ENCODE measurements at places on chromosomes 1 and 21.

DNA sequence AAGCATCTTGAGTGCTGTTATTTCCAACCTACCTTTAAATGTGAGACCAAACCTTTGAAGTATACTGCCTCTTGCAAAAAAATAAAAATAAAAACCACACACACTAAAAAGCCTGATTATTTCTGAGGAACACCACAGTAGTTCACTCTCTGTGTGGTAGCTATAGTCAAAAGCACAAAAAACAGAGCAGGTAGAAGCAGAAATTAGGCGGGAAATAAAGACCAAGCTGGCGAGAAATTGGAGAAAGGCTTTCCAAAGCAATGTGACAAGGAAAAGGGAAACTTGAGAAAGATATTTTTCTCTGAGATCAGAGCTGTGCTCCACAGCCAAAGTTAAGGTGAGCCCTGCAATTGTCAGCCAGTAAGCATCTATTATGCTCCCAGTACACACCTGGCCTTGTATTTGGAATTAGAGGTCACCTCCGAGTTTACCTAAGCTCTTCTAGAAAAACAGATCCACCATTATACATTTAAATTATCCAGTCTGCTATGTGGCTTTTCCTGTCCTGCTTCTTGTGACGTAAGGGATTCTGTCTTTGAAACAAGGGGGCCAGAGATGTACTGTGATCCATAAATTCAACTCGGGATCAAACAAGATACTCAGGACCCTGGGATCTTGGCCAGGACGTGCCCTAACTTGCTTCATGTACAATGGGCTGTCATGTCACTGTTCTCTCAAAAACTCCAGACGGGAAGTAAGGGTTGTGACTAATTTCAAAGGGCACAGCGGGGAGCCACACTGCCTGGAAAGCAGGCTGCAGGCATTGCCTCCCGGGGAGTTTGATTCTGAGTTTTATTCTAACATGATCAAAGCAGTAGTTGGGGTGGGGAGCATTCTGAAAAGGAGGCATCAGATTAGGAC lies 39.8 kb upstream of the RAB4A start:
- DNase-seq = no peak

- no peak for DNase-seq
Measured at GRCh38 chr1:113194846-113195830, 122.1 kb downstream of the LRIG2 start.

GRCh38 chr21:42164064-42164789 lies 54.7 kb upstream of the ABCG1 start:
- peak; percentile 28 for DNase-seq

- DNase-seq = no peak
Measured at GRCh38 chr1:75615613-75616435, 4.9 kb upstream of the SLC44A5 start.

- no peak for DNase-seq
Measured at GRCh38 chr21:33902349-33902748, 13.3 kb downstream of the ATP5PO start.

- DNase-seq = no peak
Measured at GRCh38 chr1:181623850-181624249, 140.5 kb downstream of the CACNA1E start.

GRCh38 chr1:82874041-82874440 lies 1073.3 kb downstream of the ADGRL2 start:
- DNase-seq = no peak

DNA sequence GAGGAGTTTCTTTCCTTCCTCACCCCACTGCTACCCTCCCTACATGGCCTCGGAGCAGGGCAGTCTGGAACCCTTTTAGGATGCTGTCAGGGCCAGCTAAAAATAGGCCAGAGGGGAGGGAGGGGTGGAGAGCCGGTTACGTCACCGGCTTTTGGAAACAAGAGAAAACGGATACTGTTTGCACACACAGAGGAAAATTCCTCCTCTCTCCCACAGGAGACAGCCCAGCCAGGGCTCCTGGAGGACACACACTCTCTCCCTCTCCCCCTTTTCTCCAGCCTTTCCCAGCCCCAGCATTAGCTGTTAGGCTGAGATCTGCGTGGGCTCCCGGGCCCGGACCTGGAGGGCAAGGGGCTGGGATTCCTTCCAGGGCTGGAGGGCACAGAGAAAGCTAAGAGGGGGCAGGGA lies 20.0 kb upstream of the ALDH4A1 start:
- DNase-seq = no peak

GRCh38 chr1:180248731-180249681 lies 18.9 kb downstream of the LHX4 start:
- no peak for DNase-seq

- peak; percentile 76 for DNase-seq
Measured at GRCh38 chr21:45880097-45881068, 101.2 kb upstream of the COL6A1 start.

GRCh38 chr1:75135573-75136194 lies 1.5 kb downstream of the LHX8 start:
- no peak for DNase-seq

DNA sequence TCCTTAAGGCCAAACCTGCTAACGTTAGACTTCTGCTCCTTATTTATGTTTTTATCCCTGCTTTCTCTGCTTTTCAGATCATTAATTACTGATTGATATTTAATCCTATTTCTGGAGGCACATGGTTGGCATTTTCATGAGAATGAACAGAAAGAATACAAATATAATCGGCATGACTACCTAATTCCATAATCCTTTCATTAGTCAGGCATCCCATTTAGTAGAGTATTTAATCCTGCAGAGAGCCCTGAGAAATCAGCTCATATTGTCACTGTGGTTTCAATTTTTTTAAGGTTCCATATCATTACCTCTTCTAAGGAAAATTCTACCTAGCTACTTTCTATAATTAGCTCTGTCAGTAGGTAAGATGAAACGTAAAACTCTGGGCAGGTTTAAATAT lies 238.8 kb downstream of the NCAM2 start:
- no peak for DNase-seq

- peak; percentile 73 for DNase-seq
Measured at GRCh38 chr1:84781946-84782771, 91.9 kb upstream of the SSX2IP start.

- no peak for DNase-seq
Measured at GRCh38 chr1:110387048-110387754, 3.6 kb downstream of the SLC16A4 start.

DNA sequence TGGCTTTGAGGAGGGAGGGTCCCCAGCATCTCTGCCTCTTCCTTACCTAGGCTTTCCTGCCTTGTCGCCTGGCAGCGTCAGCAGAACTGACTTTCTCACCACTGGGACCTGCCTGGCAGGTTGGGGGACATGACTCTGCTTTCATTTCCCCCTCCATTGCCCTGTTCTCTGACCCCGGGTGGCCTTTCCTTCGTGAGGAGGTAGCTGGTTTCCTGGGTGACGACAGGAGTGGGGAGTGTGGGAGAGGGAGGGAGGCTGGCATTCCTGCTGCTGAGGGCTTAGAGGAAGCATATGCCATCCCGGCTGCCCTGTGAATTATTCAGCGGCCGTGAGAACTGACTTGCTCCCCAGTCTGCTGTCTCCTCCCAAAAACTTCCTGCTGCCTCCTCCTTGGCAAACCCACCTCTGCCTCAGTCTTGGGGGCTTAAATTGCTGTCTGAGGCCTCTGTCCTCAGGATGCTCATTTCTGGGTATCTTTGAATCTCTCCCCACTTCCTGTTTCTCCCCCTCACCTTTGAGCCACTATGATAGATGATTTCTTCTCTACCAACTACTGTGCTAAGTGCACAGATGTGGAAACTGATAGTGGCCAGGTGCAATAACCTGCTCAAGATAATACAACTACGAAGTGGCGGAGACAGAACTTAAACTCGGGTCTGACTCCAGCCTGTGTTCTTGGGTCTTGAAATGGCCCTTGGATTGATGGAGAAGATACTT lies 182.0 kb upstream of the CSF3R start:
- DNase-seq = no peak

- no peak for DNase-seq
Measured at GRCh38 chr1:236465959-236466303, 57.9 kb upstream of the LGALS8 start.

- no peak for DNase-seq
Measured at GRCh38 chr1:241979926-241980325, 19.0 kb downstream of the MAP1LC3C start.

GRCh38 chr1:154145986-154146385 lies 8.9 kb downstream of the NUP210L start:
- DNase-seq = no peak

DNA sequence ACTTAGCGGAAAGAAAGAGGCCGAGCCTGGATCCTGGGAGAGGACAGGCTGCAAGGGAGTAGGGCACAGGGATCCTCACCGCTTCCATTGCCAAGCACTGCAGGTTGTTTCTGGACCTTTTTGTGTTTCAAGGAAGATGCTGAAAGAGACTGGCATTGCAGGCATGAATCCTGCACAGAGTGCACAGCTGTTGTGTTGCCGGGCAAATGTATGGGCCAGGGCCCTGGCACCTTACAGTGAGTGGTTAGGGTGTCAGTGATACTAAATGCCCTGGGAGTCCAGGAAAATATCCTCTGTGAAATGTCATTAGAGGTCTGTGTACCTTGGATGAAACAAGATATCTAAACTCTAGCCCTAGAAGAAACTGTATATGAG lies 145.5 kb upstream of the FGGY start:
- no peak for DNase-seq

GRCh38 chr1:165143437-165144065 lies 213.0 kb downstream of the LMX1A start:
- DNase-seq = peak; percentile 6

- no peak for DNase-seq
Measured at GRCh38 chr1:165807613-165808012, 19.8 kb upstream of the UCK2 start.

- no peak for DNase-seq
Measured at GRCh38 chr21:32844653-32845436, 73.3 kb upstream of the PAXBP1 start.

DNA sequence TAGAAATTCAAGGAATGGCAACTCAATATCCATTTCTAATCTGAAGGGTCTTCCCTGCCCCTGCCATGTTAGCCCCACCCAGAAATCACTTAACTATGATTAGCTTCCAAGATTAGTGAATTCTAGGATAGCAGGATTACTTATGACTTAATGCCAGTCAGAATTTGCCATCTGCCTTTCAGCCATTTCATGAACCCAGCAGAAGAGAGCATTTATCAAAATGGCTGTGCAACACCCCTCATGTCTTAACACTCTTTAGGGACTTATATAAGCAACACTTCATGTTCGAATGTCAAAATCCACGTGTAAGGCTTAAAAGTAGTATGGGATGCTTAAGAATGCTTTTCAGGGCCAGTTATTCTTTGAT lies 288.5 kb downstream of the NFIA start:
- no peak for DNase-seq

- DNase-seq = no peak
Measured at GRCh38 chr1:6880951-6881690, 95.9 kb downstream of the CAMTA1 start.

DNA sequence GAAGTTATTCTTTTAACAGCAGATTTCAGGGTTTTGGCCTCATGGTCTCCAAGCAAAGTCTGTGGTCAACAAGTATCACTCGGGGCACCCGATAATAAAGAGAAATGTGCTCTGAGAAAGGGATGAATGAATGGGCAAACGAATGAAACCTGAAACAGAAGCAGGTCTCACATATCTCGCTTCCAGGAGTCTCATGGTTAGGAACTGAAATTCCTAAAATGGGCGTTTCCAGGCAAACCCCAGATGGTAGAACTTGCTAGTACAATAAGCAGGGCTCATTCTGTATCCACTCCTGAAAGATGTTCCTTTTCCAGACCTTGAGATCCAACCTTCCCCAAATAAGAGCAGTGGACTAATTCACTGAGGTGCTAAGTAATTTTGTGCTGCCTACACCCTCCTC lies 87.2 kb downstream of the LAMC2 start:
- DNase-seq = no peak

- peak; percentile 14 for DNase-seq
Measured at GRCh38 chr1:205543351-205544301, 39.2 kb downstream of the CDK18 start.

DNA sequence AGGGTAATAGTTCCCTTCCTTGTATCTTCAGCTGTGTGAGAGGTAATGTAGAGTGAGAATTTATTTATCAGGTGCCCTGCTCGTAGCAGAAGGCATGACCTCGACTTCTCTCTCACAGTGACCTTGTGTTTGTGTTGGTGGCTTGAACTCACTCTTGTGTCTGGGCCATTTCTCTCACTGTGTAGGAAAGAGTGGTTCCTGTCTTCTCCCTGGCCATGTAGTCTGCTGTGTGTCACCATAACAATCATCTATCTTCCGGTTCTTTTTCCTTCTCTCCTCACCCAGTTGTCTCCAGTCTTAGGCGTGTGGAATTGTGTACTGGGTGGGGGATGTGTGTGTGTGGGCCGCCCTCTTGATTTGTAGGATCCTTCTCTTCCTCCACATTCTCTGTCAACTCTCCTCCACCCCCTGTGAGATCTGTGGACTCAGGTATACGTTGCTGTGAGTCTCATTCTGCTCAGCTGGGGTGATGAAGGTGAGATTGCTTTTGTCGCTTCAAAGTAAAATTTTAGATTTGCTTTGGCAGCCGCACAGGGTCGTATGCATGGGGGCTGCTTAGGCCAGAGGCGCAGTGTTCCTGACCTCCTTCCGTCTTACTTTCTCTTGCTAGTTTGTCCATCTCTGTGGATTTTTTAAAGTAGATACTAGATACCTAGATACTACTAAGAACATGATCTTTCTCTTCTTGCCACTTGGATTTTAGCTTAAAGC lies 31.6 kb downstream of the MAPKAPK2 start:
- DNase-seq = no peak

DNA sequence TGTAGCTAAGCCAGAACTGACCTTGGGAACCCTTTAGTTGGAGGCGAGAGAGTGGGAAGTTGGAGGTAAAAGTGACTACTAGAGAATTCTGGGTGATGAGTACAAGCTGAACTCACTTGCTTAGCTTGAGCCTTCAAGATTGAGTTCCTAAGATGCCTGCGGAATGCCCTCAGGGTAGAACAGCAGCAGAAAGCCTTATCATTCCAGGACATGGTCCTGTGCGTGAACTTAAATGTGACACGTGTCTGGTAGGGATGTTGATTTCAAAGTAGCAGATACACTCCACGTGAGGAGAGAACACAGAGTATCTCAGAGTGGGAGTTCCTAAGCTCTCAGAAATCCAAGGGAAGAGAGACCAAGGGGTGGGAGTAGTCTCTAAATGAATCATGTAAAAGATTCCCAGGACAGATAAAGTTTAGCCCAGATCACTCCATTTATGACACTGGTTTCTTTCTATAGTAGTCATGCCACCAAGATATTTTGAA lies 60.1 kb downstream of the KCNK1 start:
- DNase-seq = no peak

- DNase-seq = no peak
Measured at GRCh38 chr1:69711190-69711930, 143.6 kb downstream of the LRRC7 start.

All from stimulated activated CD4-positive, alpha-beta T cell treated with anti-CD3 and anti-CD28 coated beads, TNF-alpha, amount 100 ng/mL, for 48 hours (primary cell).